ENCODE measurements at places on chromosomes 5 and 9.

DNA sequence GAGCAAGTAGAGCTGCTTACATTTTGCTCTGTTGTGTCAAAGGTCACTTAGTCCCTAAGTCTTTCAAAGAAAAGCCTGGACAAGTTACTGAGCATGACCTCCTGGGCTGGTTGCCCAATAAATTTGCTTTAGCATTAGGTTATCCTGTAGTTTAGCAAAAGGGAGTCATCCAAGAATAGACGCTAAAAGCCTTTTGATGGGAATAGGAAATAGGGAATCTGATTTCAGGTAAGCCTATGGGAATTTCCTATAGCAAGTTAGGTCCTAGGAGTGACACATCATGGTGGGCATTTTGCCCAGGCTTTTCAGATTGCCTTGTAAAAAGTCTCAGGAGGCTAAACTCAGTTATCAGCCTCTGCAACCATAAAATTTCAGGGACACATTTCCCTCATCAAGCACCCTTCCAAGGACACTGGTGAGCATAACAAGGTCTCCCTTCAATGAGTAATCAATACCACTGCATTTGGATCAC lies 67.6 kb upstream of the RANBP3L start:
- H3K4me1 ChIP-seq = no peaks in the 10 kb centered on the region
- no peaks in the 10 kb centered on the region for H3K36me3 ChIP-seq
- H3K27me3 ChIP-seq = no peaks in the 10 kb centered on the region
- DNase-seq = no peak
- no peak overlapping the region for H3K27ac ChIP-seq
- H3K4me3 ChIP-seq = no peak overlapping the region

GRCh38 chr5:66655395-66656324 lies 59.5 kb downstream of the MAST4 start:
- H3K27me3 ChIP-seq = peaks cover 10% of the 10 kb centered on the region
- H3K4me3 ChIP-seq = no peak overlapping the region
- H3K36me3 ChIP-seq = no peaks in the 10 kb centered on the region
- DNase-seq = no peak
- H3K4me1 ChIP-seq = peaks cover 3% of the 10 kb centered on the region

DNA sequence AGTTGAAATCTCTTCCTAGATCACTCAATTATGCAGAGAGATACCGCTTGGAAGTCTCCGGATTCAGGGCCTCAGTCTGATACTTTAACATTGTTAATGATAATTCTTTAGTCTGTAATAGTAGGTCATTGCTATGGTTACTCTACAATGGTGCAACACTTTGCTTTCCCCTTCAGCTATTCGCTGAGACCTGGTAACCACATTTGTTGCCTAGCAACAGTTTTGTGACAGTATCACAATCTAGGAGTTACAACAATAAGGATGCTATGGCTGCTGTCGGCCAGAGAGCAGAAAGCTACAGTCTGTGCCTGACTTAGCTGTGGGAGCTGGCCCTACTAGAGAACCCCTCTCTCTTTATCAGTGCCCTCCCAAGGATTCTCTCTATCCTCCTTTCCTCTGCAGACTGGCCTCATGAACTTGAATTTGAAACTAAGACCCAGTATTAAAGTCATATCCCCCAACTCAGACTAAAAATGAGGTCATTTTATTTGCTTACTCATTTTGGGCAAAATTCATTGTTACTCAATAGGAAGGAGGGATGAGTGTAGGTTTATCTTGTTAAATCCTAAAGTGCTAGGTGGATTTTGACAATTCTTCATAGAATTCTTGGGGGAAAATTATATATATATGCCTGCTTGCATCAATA lies 39.3 kb downstream of the NR2F1 start:
- H3K4me1 ChIP-seq = peaks cover 7% of the 10 kb centered on the region
- H3K27ac ChIP-seq = no peak overlapping the region
- H3K4me3 ChIP-seq = no peak overlapping the region
- peaks cover 4% of the 10 kb centered on the region for H3K36me3 ChIP-seq
- DNase-seq = no peak

DNA sequence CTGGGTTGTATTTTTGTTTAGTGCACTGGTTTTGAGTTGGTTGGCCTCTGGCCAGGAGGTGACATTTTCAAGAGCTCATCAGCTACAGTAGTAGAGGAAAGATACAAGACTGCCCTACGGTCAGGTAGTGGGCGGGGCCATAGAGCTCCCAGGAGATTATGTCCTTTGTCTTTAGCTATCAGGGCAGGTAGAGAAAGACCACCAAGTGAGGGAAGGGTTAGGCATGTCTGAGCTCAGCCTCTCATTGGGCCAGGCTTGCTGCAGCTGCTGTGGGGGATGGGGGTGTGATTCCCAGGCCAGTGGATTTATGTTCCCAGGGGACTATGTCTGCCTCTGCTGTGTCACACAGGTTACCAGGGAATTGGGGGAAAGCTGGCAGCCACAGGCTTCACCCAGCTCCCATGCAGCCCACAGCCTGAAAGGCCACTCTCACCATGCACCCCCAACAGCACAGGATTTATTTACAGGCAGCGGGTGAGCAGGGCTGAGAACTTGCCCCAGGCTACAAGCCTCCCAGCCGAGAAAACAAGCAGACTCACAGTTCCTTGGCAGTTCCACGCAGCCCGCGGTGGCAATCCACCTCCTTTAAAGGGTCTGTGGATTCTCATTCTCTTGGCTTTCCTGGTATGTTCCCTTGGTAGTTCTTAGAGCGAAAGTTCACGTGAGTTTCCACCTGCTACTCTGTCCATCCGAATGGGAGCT lies 37.5 kb upstream of the BOD1 start:
- no peak for DNase-seq
- H3K27me3 ChIP-seq = peaks cover 21% of the 10 kb centered on the region
- H3K27ac ChIP-seq = no peak overlapping the region
- no peaks in the 10 kb centered on the region for H3K4me1 ChIP-seq
- no peaks in the 10 kb centered on the region for H3K36me3 ChIP-seq
- H3K4me3 ChIP-seq = no peak overlapping the region

DNA sequence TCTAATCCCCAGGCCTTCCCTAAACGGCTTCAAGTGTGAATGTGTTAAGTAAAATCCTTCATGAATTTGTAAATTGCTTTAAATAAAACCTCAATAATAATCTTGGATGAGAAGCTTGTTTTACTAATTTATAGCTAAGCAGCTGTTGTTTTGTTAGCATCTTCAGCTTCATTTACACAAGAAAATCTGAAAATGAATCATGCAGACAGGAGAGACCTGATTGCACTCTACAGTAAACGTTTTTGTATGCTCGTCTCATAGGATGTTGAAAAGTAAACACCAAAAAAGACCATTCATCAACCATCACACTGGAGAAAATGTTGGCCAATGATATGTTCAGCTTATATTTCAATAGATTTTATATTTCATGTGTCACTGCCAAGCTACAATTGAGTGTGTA lies 40.4 kb upstream of the MAP3K1 start:
- H3K27ac ChIP-seq = no peak overlapping the region
- no peak overlapping the region for H3K4me3 ChIP-seq
- DNase-seq = no peak
- H3K4me1 ChIP-seq = no peaks in the 10 kb centered on the region
- H3K27me3 ChIP-seq = peaks cover 11% of the 10 kb centered on the region
- no peaks in the 10 kb centered on the region for H3K36me3 ChIP-seq

DNA sequence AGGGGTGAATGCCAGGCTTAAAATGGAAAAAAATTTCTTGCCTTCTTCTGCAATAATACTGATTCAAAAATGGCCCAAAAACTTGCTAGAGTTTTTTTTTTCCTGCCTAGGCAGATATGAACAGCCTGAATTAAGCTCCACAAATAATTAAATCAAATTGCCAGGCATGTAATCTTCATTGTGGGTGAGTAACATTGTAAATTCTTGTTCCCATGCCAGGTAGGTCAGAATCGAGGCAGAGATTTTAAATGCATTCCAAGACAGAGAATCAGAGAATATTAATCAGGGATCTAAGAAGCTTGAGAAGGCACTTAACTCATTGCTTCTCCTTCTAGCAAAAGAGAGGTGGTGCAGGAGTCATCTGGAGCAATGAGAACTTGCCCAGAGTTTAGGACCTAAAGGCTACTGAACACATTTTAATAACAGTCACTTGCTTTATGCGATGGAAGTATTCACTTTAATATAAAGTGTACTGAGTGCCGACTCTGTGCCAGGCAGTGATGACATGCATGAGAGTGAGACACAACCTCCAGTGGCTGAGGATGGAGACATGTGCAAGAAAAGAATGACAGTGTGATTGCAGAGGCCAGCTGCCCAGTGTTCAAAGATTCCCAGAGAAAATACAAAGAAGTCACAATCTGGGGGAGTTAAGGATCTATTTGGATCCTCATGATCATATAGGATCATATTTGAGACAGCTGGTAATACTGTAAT lies 102.3 kb downstream of the APBA1 start:
- no peaks in the 10 kb centered on the region for H3K36me3 ChIP-seq
- H3K27me3 ChIP-seq = peaks cover 3% of the 10 kb centered on the region
- H3K4me1 ChIP-seq = no peaks in the 10 kb centered on the region
- DNase-seq = no peak
- no peak overlapping the region for H3K27ac ChIP-seq

DNA sequence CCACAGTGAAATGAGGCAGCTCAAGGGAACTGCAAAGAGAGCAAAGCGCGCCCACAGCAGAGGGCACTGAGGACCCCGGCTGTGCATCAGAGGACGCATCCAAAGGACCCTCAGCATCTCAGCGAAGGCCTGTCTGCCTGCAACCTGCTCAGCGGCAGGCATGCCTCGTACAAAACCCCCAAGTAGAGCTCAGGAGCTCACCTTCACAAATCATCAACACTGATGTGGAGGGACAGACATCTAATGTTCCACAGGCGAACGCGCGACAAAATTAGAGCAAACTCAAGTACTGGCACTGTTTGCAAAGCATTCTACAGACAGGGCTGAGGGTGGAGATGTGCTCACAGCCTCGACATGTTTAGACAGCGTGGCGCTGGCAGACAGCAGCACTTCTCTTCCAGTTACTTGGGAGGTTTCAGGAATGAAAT lies 81.0 kb downstream of the DCP2 start:
- H3K36me3 ChIP-seq = no peaks in the 10 kb centered on the region
- no peaks in the 10 kb centered on the region for H3K27me3 ChIP-seq
- no peak overlapping the region for H3K4me3 ChIP-seq
- H3K27ac ChIP-seq = no peak overlapping the region
- peaks cover 8% of the 10 kb centered on the region for H3K4me1 ChIP-seq

Measured in activated naive CD8-positive, alpha-beta T cell treated with anti-CD3 and anti-CD28 coated beads, Interleukin-2, amount 10 ng/mL, durations not matched to agents 7 days and 5 days (primary cell).